ENCODE measurements at places on chromosomes 2 and 18. TPM values are rescaled to one million over a fixed set of nuclear protein-coding genes. Genes with fewer than 3 reads are reported as not detected.

TCF23 gene
- not detected for polyA plus RNA-seq

AOX1 gene
- polyA plus RNA-seq: not detected

OSBPL1A gene
- polyA plus RNA-seq: 24.9 TPM

CCNYL1 gene
- polyA plus RNA-seq: 12.1 TPM

PLEK gene
- polyA plus RNA-seq: 0.10 TPM

ALK gene
- 10.1 TPM for polyA plus RNA-seq

NTSR2 gene
- polyA plus RNA-seq: not detected

DYTN gene
- not detected for polyA plus RNA-seq

CRYBA2 gene
- polyA plus RNA-seq: not detected

ZNF236 gene
- 7.7 TPM for polyA plus RNA-seq

FAM110C gene
- 0.10 TPM for polyA plus RNA-seq

PSMA8 gene
- polyA plus RNA-seq: not detected

ACTG2 gene
- 0.67 TPM for polyA plus RNA-seq

CBLN2 gene
- 28.3 TPM for polyA plus RNA-seq

ADAM23 gene
- 55.0 TPM for polyA plus RNA-seq

SERPINB3 gene
- polyA plus RNA-seq: not detected

PHLPP1 gene
- 5.1 TPM for polyA plus RNA-seq

SERPINB4 gene
- not detected for polyA plus RNA-seq

AGXT gene
- polyA plus RNA-seq: not detected

SULT1C2 gene
- not detected for polyA plus RNA-seq

STON1 gene
- 2.2 TPM for polyA plus RNA-seq

SCN3A gene
- polyA plus RNA-seq: 153 TPM

GKN2 gene
- polyA plus RNA-seq: not detected

G6PC2 gene
- polyA plus RNA-seq: not detected

BBS5 gene
- polyA plus RNA-seq: 4.6 TPM

ACKR3 gene
- polyA plus RNA-seq: 0.74 TPM

CENPA gene
- polyA plus RNA-seq: 2.1 TPM

HK2 gene
- 0.90 TPM for polyA plus RNA-seq

CARF gene
- polyA plus RNA-seq: 32.2 TPM

Data from neural cell (in vitro differentiated cells).